Activated naive CD4-positive, alpha-beta T cell treated with anti-CD3 and anti-CD28 coated beads, Interleukin-2, amount 50 U/mL, for 72 hours (primary cell): ENCODE measurements at places on chromosomes 5 and 9.
A peak's percentile ranks its signal among the peaks of the same experiment; 100 is the strongest.

- DNase-seq: peak; percentile 51
These were observed 16.6 kb upstream of the EGFL7 start for GRCh38 chr9:136645903-136646754.

DNA sequence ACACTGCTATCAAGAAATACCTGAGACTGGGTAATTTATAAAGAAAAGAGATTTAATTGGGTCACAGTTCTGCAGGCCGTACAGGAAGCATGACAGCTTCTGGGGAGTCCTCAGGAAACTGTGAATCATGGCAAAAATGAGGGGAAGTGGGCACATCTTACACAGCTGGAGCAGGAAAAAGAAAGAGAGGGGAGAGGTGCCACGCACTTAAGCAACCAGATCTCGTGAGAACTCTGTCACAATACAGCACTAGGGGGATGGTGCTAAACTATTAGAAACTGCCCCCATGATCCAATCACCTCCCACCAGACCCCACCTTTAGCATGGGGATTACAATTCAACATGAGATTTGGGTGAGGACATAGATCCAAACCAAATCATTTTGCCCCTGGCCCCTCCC is 105.5 kb upstream of the CPLX2 start:
- no peak for DNase-seq

DNA sequence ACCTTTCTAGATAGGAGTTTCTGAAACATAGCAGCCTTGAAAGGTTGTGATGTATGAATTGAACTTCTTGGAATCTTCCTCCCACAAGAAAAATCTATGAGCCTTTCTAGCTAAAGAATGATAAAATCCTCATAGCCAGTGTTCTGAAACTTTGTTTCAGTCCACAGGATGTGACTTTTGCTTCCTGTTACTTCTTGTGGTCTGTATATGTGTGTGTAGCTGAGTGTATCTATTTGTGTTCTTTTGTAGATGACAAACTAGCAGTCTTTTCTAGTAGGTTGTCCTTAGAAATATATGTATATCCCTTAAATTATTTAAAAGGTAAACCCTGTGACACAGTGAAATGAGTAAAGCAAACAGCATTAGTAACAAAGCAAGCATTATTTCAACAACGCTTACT is 188.8 kb downstream of the MRPS30 start:
- no peak for DNase-seq

GRCh38 chr9:133538851-133539833 is 4.6 kb downstream of the ADAMTSL2 start:
- DNase-seq: no peak

GRCh38 chr9:113155911-113156588 is 5.2 kb downstream of the SLC31A2 start:
- no peak for DNase-seq

DNA sequence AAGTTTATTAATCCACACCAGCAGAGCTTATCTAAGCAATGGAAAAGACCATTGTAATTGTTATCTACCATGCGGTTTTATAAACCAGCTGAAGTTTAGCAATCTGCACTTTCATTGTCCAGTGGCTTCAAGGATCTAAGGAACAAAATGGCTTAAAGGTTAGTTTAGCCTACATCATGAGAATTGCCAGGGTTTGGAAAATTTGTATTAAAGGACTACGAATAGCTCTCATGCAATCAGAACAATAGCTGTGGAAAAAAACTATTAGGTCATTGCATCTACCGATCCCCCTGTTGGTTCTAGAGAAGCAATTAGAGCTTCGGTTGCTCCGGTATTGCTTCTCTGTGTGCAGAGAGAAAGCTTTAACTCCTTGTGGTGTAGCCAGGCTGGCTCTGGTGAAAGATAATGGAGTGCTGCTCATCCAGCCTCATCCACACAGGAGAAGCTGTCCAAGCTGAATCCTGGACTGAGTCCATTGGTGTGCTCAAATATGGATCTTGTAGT is 86.3 kb upstream of the SLC12A2 start:
- DNase-seq: no peak

- DNase-seq: no peak
These were observed 53.6 kb upstream of the PHF2 start for GRCh38 chr9:93522736-93523135.

DNA sequence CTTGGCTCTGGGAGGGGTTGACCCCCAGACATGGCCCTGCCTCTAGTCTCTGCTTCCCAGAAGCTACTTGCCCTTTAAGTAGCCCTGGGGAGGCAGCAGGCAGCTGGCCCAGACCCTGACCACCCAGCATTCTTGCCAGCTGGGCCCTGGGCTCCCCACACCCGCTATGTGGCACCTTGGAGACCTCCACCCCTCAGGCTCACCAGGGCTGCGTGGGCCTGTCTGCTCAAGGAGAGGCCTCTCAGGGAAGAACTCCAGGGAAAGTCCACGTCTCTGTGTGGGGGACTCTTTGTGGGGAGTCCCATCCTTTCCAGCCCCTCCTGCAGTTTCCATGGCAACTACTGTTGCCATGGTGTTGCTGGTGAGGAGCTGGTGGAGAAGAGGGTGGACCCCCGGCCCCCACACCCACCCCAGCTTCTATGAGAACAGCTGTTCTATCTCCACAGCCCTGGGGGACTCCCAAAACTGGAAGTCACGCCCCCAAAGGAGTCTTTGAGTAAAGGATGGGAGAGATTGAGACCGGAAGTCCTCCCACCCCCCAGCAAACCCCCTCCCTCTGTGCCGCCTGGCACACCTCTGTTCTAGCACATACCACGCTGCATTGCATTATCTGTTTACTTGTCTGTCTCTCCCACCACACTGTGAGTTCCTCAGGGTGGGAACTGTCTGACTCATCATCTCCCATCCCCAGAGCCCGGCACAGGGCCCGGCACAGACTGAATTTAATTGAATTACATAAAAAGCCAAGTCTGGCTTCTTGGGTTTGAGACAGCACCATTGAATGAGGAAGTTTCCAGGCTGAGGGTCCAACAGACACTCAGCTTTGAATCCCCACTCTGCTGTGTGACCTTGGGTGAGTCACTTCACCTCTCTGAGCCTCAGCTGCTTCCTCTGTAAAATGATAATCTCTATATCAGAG is 12.6 kb downstream of the DNM1 start:
- no peak for DNase-seq

DNA sequence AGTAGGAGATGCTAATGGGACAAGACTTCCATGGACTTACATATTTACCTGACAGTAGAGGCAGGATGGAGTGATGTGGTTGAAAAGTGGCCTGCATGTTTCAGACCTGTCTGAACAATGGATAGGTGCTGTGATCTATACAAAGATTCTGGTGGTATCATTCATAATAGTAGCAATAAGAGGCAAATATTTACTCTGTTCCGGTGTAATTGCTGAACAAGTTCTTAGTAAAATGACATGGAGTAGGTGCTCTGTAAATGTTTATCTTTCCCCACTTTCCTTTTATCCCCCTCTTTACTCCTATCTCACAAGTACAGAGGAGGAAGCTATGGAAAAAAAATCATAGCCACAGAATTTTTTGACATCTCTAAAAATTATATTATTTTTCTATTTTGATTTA is 159.0 kb upstream of the SLC12A2 start:
- DNase-seq: no peak

GRCh38 chr9:12759761-12760160 is 15.1 kb upstream of the LURAP1L start:
- no peak for DNase-seq

DNA sequence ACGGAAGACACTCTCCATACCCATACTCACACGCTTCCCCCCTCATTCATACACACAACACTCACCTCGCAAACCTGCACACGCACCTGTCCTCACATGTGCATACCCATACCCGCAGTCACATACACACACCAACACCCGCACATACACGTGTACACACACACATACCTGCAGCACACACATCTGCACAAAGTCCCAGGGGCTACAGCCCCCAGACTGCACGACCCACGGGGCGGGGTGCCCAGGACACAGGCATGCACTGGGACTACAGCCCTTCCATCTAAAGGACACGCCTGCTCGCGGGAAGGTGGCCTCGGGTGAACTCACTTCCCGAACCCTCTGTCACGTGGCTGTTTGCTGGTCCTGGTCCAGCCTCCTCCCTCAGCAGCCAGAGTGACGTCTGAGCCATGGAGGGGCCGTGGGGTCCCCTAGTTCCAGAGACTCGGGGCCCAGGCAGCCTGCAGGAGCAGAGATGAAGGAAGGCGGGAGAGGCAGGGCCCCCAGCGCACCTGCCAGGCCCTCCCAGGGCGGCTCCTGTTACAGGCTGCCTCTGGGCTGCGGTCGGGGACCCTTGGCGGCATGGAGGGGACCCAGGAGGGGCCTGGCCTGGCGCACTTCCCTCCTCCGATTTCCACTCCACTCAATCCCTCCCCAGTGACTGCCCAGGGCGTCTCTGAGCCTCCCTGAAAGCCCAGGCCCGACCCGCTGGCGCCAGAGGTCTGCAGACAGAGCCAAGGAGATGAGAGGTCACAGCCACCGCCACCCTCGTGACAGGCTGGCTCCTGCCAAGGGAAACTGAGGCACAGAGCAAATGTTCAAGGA is 8.1 kb downstream of the SLC12A7 start:
- DNase-seq: no peak
